ENCODE measurements at places on chromosomes 3 and 15.

- no peak for DNase-seq
These were observed 76.2 kb upstream of the PLCL2 start for GRCh38 chr3:16808393-16809107.

DNA sequence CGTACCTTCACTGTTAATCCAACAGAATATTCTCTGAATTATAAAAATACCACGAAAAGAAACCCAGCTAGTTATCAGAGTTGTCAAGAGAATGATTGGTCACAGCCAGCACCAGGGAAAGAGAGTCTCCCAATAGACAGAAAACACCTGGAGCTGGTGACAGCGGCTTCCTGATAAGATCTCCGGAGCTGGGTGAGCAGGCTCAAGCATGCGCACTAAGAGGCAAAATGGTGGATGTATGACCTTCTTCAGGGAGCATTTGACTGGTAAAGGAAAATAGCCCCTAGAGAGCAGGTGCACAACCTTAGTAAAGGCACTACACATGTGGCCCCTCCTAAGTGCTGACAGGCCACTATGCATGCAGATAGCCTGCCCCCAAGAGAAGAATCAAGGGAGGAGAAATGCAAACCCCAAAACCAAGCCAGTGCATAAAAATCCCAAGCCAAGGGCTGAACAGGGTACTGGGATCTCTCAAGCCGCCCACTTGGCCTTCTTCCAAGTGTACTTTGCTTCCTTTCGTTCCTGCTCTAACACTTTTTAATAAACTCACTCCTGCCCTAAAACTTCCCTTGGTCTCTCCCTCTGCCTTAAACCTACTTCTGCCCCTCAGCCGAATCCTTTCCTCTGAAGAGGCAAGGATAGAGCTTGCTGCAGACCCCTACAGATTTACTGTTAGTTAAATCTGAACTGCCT, 93.2 kb downstream of the UACA start:
- no peak for DNase-seq

DNA sequence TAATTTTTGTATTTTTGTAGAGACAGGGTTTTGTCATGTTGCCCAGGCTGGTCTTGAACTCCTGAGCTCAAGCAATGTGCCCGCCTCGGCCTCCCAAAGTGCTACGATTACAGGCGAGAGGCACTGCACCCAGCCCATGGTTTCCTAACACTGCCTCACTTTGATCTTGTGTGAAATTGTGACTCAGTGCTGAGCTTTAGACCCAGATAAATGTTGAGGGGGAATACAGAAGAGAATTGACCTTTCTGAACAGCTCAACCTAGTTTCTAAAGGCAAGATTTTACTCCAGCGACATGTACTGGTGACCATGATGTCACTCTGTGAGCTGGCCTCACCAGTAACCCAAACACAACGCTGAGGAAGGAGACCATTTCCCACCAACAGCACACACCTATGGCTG, 73.5 kb downstream of the ATP1B3 start:
- DNase-seq, result no peak

GRCh38 chr3:60698117-60698516, 553.1 kb downstream of the FHIT start:
- no peak for DNase-seq

DNA sequence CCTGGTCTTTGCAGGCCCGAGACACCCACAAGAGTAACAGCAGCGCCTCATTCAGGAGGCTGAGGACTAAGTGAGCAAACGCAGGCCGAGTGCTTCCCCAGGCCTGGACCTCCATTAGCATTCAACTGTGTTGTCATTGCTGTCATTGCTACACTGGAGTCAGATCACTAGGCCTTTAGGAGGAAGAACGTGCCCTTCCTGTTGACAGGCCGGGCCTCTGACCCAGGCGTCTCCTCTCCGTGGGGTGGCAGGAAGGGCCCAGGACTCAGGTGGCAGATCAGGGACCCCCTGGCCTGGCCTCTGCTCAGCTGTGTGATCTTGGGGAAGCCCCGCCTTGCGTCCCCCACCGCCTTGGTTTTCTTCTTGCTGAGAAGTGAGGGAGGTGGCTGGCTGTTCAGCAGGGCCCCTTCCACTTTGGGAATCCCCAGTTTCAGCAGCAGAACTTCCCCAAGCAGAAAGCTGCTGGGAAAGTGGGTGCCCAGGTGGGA, 19.1 kb downstream of the ZDHHC19 start:
- peak; percentile 42 for DNase-seq

DNA sequence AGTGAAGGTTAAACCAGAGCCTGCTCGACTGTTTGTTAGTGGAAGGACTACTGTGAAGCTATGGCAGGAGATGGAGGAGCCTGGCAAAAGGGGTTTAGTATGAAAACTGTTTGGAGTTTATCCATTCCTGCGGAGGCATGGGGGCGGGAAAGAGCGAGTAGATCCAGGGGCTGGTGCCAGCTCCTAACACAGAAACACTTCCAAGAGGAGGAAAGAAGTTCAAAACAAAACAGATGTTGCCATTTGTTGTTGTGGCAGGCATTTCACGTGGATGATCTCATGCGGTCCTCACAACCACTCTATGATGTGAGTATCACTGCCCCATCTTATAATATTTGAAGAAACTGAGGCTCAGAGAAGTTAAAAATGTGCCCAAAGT, 30.7 kb upstream of the KY start:
- DNase-seq, result no peak

DNA sequence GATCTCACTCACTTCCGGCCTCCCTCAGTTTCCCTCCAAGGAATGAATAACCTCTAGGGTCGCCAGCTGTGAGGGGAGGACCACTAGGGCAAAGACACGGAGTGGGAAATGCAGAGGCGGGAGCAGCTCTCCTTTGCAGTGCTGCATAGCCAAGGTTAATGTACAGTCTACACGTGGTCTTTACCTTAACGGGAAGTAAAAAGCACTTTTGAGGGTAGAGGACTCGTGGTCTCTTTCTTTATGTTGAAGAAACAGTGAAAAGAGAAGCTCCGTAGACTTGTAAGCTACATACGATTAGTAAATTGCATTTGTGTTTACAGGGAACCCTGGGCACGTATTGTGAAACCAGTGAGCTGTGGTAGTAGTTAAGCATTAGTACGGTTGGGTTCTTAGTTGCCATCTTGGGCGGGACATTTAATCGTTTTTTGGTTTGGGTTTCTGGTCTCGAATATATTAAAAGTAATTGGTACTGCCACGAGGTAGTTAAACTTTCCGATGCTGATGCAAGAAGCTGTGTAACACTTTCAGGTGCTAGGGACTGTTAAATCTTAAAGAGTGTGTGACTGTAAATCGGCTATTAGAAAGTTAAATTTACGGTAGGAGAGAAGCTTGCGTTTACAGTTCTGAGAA, 828 bp downstream of the U2SURP start:
- DNase-seq, result peak; percentile 46

- no peak for DNase-seq
These were observed 515 bp upstream of the MTHFS start for GRCh38 chr15:79897380-79897678.

DNA sequence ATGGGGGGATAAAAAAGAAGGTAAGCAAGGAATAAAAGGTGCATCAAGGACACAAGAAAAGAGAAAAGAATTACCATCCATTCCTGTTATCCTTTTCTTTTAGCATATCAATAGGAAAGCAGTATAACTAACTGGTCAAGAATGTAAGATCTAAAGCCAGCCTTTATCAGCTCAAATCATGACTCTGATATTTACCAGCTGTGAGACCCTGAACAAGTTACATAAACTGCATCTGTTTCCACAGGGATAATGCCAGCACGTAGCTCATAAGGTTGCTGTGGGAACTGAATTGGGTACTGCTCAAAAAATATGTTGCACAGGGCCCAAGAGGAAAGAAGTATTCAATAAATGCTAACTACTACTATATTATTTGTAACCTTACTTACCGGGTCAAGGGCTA, 1092.2 kb upstream of the CFAP20DC start:
- DNase-seq, result no peak

GRCh38 chr3:14392803-14393319, 9.5 kb upstream of the SLC6A6 start:
- no peak for DNase-seq

DNA sequence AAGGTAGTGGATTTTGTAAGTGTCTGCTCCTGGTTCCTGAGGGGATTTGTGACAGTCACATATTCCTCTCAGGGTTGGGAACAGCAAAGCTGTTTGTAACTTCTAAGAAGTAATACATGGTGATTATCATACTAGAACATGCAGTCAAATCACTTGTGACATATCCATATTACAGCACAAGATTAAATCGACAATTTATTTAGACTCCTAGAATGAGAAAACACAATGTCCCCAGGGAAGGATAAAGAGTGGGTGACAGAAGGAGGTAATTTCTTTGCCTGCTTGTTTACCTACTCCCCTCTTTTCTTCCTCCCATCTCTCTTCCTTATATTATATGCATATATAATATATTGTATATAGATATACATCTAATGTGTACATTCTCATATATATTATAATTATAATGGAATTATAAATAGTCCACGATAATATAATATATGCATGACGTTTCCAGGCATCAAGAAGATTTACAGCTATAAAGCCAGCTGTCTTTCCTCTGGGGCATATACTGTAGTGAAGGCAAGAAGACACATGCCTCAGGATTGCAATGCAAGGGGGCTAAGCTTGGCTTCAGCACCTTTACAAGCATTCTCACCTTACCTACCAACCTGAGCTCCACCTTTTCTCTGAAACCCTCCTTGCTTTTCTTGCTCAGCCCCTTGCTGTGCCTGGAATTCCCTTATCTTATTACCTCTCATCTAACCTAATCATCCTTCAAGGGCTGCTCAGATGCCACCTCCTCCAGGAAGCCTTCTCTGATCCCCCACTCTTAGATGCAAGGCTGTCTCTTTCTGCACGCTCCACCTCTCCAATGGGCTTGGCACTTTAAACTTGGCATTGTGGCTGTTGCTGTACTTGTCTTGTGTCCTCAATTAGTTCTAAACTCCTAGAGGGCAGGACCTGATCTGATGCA, 73.1 kb upstream of the PIAS1 start:
- DNase-seq, result no peak

DNA sequence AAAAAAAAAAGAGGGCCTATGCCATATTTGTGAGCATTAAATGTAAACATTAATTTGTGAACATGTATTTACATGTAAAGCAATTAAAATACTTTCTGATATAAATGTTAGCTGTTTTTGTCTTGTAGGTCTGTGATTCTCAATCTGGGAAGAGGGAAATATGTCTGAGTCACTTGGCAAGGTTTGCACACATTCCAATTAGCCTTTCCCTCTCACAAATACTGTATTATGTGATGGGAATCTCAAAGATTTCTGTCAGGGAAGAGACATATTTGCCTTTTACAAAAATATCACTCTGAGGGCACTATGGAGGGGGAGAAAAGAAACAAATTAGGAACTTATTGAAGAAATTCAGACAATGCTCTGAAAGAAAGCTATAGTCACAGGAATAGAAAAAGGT, 483.6 kb downstream of the GBE1 start:
- no peak for DNase-seq

GRCh38 chr3:104279617-104280016, 1087.1 kb upstream of the ALCAM start:
- DNase-seq, result no peak

DNA sequence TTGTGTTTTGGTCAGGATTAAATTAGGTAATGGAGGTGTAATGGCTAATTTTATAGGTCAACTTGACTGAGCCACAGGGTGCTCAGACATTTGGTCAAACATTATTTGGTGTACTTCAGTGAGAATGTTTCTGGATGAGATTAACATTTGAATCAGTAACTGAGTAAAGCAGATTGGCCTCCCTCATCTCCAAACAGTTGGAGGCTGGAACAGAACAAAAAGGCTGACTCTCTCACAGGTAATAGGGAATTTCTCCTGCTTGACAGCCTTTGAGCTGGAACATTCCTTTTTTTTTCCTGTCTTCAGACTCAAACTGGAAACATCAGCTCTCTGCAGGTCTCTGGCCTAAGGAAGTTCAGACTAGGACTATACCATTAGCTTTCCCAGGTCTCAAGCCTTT, 280.7 kb downstream of the ZBTB20 start:
- no peak for DNase-seq

GRCh38 chr3:178459038-178459410, 77.2 kb upstream of the KCNMB2 start:
- no peak for DNase-seq

All from activated CD8-positive, alpha-beta T cell treated with anti-CD3 and anti-CD28 coated beads, Interleukin-2, amount 10 ng/mL, durations not matched to agents 7 days and 5 days (primary cell).